ENCODE measurements at places on chromosomes 16 and 17.

GRCh38 chr17:65593855-65594845 lies 32.7 kb upstream of the AXIN2 start:
- no peak for DNase-seq

GRCh38 chr16:52874042-52874441 lies 178.7 kb downstream of the CHD9NB start:
- DNase-seq = no peak

- no peak for DNase-seq
Measured at GRCh38 chr17:72152387-72152929, 31.6 kb downstream of the SOX9 start.

DNA sequence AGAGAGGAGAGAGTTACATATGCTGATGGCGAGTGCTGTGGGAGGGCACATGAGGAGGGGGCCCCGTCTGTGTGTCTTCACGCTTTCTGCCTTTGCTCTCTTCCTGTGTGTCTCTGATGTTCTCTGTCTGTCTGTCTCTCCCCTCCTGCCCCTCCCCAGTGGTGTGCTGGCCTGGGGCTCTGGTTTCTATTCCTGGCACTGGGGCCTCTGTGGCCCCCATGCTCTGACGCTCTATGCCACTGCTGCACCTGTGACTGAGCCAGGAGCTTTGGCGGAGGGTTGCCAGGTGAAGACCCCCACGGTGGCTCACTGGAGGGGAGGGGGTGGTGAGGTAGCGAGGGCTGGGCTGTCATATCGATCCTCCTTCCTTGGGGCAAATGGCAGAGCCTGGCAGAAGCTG lies 24.6 kb upstream of the BRD7 start:
- DNase-seq = no peak

GRCh38 chr17:36940313-36941264 lies 3.3 kb downstream of the LHX1 start:
- no peak for DNase-seq

- DNase-seq = no peak
Measured at GRCh38 chr16:2765462-2766404, 11.3 kb downstream of the ELOB start.

DNA sequence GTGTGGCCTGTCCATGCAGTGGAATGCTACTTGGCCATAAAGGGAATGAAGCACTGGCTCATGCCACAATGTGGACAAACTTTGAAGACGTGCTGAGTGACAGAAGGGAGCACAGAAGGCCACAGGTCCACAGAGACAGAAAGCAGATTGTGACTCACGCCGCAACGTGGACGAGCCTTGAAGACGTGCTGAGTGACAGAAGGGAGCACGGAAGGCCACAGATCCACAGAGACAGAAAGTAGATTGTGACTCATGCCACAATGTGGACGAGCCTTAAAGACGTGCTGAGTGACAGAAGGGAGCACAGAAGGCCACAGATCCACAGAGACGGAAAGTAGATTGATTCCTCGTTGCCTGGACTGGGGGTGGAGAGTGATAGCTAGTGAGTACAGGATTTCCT lies 19.2 kb downstream of the ZC3H18 start:
- no peak for DNase-seq

DNA sequence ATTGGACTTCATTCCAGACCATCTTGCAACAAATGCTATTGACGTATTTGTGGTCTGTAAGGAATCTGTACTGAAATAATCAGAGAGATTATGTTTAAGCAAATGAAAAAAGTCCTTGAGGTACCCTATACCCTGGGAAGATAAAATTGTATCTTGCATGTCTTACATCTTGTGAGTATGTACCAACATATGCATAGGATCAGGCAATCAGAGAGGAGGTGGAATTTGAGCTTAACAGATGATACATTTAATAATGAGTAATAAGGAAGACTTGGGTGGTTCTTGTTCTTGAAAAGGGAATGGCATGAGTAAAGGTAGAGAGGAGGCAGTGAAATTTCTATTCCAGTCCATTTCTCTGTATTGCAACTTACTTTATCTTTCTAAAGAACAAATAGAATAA lies 10.6 kb downstream of the MOSMO start:
- DNase-seq = no peak

DNA sequence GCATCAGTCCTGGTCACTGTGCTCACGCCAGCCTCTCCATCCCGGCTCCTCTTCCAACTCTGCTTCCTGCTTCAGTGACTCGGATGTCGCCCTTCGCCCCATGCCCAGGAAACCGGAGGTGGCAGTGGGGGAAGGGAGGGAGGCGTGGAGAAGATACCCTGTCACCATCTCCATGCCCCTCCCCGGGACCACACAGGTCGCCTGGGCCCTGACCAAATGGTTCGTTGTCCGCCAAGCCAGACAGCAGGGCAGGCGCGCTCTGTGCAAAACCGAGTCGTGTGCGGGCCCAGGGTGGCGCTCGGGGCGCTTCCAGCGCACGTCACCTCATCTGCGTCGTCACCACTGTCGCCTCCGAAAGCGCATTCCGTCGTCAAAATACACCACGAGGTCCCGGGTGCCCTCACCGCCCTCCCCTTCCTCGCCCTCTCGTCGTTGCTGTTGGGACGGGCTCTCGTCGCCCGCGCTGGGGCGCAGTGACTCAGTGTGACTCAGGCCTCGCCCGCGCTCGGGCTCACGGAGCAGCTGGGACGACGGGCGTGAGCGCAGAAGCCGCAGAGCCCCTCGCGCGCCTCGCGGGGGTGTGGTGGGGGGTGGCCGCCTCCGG lies 39.2 kb downstream of the ZNF778 start:
- DNase-seq = no peak

- DNase-seq = no peak
Measured at GRCh38 chr17:36703860-36704266, 102.5 kb downstream of the MRM1 start.

- no peak for DNase-seq
Measured at GRCh38 chr17:78323826-78324390, 36.0 kb downstream of the SOCS3 start.

GRCh38 chr16:86869288-86870022 lies 291.1 kb downstream of the FOXL1 start:
- DNase-seq = no peak

DNA sequence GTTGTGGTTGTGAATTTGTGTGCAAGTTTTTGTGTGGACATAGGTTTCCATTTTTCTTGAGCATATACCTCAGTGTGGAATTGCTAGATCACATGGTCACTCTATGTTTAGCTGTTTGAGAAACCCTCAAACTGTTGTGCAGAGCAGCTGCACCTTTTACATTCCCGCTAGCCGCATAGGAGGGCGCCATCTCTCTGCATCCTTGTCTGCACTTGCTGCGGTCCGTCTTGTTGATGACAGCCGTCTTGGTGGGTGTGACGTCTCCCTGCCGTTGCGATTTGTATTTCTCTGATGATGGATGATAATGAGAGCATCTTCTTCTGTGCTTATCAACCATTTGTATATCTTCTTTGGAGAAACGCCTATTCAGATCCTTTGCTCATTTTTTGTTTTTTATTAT lies 25.1 kb upstream of the IL17C start:
- DNase-seq = no peak

- DNase-seq = no peak
Measured at GRCh38 chr17:1755827-1756262, 6.0 kb upstream of the SERPINF1 start.

DNA sequence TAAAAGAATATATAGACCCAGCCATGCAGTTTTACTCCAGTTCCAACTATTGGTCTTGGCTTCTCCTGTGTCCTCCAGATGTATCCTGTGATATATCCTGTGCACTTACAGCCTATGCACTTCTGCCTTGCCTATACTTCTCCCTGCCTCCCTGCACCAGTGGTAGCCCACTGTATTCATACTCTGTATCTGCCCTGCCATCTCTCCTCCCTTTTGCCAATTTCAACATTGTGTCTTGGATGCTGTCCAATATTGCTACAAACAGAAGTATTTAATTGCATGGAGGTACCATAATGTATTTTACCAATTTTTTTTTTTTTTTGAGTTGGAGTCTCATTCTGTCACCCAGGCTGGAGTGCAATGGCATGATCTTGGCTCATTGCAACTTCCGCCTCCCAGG lies 242.7 kb downstream of the HAPSTR1 start:
- DNase-seq = no peak

DNA sequence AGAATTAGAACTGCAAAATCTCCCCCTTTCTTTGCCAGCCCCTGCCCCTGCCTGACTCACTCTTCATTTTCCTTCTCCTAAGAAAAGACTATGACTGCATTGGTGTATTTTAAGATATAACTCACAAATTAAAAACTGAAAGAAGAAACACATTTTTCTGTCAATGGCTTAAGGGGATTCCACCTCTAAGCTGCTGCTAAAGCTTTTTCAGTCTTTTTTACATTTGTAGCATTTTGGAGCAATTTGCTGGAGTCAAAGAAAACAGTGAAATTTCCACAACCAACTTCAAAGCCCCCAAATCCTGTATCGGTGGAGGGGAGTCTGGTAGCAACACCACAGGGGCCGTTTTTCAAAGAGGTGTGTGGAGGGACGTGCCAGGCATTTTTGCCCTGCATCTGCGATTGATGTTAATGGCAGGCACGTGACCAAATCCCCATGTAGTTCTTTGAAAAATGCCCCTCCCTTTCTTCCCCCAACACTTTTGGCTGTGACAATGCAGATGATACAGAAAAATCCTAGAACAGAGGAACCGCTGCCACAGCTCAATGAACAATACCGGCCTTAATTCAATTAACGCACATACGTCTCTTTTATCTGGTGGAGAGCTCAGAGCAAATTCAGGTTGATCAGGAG lies 28.5 kb downstream of the MAF start:
- DNase-seq = no peak

GRCh38 chr17:11308531-11308930 lies 67.5 kb downstream of the SHISA6 start:
- no peak for DNase-seq

GRCh38 chr16:1706386-1707192 lies 594 bp downstream of the MAPK8IP3 start:
- DNase-seq = peak; percentile 18

- DNase-seq = no peak
Measured at GRCh38 chr16:4477966-4478365, 1.8 kb downstream of the HMOX2 start.

DNA sequence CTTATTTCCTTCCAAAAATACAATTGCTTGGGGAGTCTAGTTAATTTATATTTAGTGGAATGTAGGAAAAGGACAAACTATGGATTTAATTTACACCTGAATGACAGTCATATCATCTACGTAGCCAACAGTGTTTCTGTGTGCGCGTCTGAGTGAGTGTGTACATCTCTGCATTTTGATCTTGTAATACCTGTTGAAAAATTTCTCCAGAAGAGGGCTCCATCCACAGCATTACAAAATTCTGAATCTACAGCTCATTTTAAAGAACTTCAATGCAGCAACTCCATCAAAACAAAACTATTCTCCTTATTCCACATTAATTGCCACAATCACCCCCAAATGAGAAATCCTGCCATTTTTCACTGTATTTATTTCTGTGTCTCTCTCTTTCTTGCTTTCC lies 3.9 kb downstream of the CDH13 start:
- DNase-seq = no peak

DNA sequence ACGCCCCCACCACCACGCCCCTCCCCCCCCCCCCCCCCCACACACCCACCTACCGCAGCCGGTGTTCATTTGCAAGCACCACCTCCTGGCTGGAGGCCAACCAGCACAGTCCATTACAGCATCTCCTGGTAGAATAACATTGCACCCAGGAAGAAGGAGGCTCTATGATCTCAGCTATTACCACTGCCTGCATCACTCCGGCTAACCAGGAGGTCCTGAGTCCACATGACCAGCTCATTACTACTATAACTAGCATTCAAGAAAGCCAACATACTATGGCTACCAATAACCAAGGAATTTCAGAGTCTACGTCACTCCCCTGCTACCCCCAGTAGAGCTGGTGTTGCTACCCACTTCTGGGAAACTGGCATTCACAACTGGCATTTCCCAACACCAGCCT lies 81.1 kb upstream of the ALOX12 start:
- DNase-seq = no peak

DNA sequence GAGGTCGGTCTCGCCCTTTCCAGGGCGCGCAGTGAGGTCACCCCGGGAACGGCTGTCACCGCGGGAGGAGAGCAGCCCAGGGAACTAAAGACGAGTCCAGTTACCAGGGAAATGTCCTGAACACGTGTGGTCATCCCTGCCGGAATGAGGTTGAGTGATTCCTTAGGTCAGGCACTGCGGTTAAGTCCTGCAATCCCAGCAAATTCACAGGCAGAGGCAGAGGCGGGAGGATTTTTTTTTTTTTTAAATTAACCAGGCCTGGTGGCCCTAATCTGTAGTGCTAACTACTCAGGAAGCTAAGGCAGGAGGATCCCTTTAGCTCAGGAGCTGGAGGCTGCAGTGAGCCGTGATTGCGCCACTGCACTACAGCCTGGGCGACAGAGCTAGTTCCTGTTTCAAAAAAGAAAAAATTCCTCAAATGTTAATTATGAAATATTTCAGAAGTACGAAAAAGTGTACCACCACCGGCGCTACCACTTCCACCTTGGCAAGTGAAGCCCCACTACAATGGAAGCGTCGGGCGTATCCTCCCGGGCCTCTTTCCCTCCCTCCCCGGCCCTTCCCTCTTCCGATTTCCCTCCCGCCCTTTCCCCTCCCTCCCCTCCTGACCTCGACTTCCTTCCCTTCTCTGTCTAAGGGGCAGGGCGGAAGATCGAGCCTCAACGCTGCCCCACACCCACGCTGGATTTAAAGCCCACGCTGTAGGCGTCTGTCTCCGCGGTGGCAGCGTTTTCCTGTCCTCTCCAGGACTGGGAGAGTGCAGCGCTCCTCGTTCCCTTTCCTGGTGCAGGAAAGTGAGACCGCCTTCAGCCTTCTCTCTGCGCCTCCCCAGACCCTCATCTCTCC lies 27.3 kb downstream of the SLFN11 start:
- no peak for DNase-seq

DNA sequence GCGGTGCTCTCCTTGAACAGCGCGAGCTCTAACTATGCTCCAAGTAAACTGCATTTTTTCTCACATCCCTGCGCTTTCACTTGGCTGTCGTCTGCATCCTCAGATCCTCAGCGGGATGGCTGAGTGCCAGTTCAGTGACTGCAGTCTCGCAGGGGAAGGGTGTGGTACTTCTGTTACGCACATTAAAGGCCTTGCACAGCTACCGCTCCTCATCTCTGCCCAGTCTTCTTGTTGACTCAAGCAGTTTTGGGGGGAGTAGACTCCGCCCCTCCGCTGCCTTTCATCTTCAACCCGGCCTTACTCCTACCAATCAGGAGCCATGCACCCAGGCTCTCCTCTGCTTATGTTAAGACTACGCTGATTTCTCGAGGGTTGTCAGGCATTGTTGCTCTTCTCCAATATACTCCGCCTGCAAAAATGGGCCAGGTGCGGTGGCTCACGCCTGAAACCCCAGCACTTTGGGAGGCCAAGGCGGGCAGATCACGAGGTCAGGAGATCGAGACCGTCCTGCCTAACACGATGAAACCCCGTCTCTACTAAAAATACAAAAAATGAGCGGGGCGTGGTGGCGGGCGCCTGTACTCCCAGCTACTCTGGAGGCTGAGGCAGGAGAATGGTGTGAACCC lies 10.0 kb downstream of the ATP5PD start:
- peak; percentile 91 for DNase-seq

GRCh38 chr17:72898725-72899124 lies 193.8 kb downstream of the SLC39A11 start:
- DNase-seq = no peak

- no peak for DNase-seq
Measured at GRCh38 chr17:70613681-70614080, 444.3 kb downstream of the KCNJ2 start.

- DNase-seq = no peak
Measured at GRCh38 chr16:591231-591630, 1.4 kb downstream of the RAB40C start.
